ENCODE measurements at places on chromosomes 1 and 21.
A peak's percentile ranks its signal among the peaks of the same experiment; 100 is the strongest.

DNA sequence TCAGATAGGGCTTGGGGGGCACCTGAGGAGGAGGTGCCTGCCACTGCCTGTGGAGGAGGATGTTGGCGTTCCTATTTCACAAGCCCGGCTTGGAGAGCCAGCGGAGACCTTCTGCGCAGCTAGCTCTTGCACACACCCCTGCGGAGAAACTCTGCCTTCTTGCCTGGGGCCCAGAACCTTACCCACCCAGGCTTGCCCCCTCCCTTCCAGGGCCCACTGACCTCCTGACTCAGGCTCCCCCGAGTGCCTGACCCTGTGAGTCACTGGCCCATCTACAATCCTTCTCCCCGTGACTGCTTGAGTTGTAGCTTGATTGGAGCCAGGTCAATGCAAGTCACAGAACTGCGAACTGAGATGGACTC lies 3.4 kb downstream of the HES2 start:
- no peak for DNase-seq

- DNase-seq, result no peak
Measured at GRCh38 chr1:224767031-224767430, 150.9 kb downstream of the CNIH3 start.

GRCh38 chr1:180254854-180255253 lies 24.8 kb downstream of the LHX4 start:
- no peak for DNase-seq

DNA sequence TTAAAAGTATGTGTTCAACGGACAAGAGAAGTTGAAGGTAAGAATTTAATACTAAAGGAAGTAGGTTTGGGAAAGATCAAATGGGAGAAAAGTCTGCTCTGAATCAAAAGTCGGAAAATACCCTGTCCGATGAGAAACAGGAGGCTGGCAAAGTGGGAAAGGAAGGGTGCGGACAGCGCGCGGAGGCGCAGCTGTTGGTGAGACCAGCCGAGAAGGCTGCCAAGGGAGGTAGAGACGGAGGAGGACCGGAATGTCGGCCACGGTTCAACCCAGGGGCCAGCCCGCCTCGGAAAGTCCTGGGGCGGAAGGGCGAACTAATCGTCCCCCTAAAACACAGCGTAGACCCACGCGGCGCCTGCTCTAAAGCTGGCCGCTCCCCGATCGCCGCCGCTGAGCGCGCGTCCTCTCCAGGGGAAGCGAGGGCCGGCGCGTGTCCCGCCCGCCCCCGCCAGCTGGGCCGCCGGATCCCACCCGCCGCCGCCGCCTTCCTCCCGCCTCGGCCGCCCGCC lies 639 bp upstream of the SPATA1 start:
- peak; percentile 70 for DNase-seq

DNA sequence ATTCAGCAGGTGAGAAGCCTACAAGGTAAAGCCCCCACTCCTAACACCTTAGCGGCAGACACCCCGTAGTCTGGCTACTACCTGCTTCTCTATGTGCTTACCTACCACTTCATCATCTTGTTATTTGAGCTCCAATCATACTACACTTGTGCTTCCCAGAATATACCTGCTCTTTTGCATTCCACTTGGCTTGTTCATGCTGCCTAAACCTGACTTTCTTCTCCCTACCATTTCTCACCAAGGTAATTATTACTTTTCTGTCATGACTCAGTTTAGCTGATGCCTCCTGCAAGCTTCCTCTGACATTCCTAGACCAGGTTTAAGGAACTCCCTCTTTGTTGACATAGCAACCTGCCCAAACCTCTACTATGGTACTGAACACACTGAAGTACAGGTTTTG lies 495.6 kb upstream of the C1orf87 start:
- no peak for DNase-seq

DNA sequence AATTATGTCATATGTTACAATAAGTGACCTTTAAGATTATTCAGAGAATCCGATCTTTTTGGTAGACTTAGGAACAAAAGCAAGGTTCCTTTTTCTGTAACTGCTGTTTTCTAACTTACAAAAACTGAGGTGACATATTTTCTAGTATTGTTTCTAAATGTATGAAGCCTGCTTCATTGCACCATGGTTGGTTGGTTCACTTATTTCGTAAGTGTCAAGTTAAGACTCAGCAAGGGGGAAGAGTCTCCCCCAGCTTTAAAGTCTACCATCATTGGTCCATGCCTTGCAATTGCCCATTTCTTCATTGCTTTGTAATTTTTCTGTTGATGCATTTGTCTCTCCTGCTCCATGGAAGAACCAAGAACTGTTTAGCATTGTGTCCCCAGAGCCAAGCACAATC lies 136.9 kb downstream of the DISC1 start:
- no peak for DNase-seq

GRCh38 chr1:181545395-181545794 lies 62.1 kb downstream of the CACNA1E start:
- DNase-seq, result no peak
